ENCODE measurements at places on chromosomes 7 and 10.

DNA sequence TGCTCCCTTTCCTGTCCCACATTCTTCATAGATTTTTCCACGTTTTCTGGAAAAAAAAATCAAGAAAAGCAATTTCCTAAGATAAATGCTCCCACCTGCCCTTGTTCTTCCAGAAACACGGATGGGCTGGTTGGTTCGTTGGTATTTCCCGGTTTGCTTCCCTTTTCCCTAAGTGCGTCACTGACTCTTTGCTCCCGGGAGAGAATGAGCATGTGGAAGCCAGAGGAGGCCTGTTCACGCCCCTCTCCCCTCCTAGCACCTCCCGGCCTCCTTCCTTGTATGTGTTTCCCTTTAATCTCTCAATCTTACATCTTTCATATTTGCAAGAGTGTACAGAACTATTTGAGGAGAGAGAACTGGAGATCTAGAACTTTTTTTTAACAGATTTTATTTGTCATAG, 442.0 kb downstream of the GFRA1 start:
- DNase-seq, result no peak

- no peak for DNase-seq
Observed at GRCh38 chr7:45888185-45888992, at the start of gene IGFBP1. Gene IGFBP1, plus strand, starts transcription at chr7:45888488. Its CDS starts 165 bp downstream, at chr7:45888653.

DNA sequence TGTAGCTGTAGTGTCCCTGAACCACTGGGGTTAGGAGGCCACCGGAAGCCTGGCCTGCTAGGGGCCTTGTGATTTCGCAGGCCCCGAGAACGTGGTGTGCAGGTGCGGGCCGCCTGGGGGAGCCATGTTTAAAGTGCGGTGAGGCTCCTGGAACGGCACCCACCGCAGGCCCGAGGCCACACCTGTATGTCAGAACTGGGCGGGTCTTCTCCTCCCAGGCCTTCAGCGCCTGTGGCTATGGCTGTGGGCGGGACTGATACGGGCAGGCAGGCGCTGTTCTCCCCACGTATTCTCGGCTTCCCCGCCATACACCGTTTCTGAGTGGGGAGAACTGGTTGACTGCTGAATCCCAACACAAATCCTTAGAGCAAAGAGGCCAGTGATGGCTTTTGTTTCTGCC, 74.8 kb downstream of the DNAJB6 start:
- no peak for DNase-seq

GRCh38 chr7:48971173-48971572, 46.8 kb downstream of the CDC14C start:
- no peak for DNase-seq

GRCh38 chr10:111475720-111476119, 398.9 kb downstream of the ADRA2A start:
- DNase-seq, result no peak

DNA sequence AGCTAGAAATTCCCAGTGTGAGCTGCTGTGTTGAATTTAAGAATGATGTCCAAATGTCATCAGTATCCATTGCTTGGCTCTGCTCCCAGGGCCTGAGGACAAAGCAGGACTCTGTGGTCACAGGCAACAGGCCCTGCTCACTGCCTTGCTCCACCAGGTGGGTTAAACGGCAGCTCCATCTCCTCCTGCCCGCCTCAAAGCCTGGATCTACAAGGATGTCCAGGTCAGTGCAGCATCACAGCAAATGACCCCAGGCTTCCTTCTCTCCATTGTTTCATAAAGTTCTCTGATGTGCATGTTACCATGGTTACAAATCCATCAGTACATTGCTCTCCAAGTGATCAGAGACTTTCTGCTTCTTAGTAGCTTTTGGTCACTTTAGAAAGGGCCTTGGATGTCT, 322.0 kb upstream of the ZNF32 start:
- no peak for DNase-seq

DNA sequence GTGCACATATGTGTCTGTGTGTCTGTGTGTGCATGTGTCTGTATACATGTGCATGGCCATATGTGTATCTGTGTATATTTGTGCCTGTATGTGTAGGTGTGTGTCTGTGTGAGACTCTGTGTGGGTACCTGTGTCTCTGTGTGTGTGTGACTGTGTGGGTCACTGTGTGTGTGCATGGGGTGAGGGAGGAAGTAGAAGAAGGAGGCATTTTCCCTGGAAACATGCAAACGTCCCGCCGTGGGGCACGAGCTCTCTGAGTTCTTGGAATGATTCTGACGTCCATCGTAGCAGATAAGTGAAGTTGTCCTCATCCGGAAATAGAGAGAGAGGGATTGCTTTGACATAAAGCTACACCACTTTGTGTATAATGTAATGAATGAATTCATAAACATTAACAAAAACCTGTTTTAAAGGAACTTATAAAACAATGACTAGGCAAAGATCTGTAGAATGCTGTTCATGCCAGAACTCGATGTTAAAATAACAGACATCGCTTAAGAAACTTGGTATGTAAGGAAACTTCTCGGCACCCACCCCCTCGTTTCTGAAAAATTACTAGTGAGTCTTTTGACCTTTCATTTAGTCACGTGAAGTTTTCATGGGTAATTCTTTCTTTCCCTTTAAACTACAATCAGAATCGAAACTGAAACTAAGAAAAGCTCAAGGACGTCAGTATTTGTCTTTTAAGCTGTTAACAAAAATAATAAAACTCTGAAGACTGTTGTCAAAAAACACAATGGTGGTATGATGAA, 43.6 kb upstream of the KLF6 start:
- no peak for DNase-seq

DNA sequence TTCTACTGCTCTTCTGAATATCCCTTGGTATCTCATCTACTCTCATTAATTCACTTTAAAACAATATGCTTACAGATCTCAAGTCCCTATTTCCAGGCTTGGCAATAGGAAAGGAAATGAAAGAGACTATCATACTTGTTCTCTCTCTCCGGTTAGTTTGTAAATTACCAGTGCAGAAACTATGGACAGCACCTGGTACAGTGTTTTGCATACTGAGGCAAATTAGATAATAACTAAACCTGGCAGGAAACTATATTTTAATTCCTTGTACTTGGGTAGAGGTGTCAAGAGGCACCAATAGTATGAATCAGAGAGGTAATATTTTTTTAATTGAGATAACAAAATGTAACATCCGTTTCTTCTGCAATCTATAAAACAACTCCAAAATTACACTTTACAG, 97.7 kb upstream of the TMEM196 start:
- no peak for DNase-seq

GRCh38 chr7:43531700-43532099, 51.2 kb upstream of the STK17A start:
- DNase-seq, result no peak

DNA sequence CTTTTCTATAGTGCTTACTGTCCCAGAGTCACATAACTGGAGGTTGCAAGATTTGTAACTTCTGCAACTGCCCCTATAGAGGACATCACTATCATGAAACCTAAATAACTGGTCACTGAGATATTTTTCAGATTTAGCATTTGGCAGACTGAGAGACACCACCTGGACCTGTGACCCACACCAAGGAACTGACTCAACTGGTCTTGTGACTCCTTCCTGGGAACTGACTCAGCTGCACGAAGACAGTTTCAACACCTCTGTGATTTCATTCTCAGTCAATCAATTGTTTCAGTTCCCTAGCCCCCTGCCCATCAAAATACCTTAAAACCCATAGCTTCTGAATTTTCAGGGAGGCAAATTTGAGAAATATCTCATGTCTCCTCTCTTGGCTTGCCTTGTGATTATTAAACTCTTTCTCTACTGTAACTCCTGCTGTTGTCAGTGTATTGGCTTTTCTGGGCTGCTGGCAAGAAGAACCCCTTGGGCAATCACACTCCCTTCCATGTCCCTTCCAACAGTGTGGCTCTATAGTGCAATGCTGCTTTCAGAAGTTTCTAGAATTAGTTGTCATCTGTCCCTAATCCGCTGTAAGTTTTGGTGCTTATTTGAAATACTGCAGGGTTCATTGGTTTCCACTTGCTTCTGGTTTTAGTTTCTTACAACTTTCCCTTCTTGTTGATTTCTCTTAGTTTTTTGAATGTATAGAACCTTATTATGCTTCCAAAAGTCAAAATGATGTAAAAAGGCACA, 127.8 kb upstream of the ADCY1 start:
- DNase-seq, result no peak
